ENCODE measurements at places on chromosomes 11 and 22.

- DNase-seq = peak; percentile 94
Observed at GRCh38 chr22:46087816-46088277, 62.5 kb upstream of the PPARA start.

DNA sequence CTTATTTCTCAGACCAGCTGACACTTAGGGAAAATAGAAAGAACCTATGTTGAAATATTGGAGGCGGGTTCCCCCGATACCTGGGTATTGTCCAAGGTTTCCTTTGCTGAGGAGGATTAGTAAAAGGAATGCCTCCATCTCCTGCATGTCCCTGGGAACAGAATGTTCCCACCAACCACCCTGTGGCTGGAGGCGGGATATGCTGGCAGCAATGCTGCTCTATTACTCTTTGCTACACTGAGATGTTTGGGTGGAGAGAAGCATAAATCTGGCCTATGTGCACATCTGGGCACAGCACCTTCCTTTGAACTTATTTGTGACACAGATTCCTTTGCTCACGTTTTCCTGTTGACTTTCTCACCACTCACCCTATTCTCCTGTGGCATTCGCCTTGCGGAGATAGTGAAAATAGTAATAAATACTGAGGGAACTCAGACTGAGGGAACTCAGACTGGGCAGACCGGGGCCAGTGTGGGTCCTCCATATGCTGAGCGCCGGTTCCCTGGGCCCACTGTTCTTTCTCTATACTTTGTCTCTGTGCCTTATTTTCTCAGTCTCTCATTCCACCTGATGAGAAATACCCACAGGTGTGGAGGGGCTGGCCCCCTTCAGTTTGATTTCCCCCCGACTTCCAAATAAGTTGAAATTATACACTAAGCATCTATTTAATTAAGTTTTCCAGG, 32.1 kb downstream of the IGLL1 start:
- no peak for DNase-seq

- DNase-seq = no peak
Observed at GRCh38 chr11:1406571-1407485, 17.1 kb downstream of the BRSK2 start.

DNA sequence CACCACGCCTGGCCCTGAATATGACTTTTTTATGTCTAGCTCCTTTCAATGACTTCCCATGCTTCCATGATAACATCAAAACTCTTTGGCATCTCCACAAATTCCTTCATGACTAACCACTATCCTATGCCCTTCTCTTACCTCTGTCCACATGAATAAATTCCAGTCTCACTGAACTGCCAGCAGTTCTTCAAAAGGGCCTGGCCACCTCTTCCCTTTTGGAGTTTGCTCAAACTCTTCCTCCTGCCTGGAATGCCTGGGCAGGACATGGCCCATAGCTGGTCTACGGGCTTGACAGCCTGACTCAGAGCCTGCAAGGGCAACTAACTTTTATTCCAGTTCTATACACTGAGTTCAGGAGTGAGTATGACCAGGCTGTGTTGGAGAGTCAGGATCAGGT, 41.8 kb upstream of the ZBTB16 start:
- DNase-seq = no peak

DNA sequence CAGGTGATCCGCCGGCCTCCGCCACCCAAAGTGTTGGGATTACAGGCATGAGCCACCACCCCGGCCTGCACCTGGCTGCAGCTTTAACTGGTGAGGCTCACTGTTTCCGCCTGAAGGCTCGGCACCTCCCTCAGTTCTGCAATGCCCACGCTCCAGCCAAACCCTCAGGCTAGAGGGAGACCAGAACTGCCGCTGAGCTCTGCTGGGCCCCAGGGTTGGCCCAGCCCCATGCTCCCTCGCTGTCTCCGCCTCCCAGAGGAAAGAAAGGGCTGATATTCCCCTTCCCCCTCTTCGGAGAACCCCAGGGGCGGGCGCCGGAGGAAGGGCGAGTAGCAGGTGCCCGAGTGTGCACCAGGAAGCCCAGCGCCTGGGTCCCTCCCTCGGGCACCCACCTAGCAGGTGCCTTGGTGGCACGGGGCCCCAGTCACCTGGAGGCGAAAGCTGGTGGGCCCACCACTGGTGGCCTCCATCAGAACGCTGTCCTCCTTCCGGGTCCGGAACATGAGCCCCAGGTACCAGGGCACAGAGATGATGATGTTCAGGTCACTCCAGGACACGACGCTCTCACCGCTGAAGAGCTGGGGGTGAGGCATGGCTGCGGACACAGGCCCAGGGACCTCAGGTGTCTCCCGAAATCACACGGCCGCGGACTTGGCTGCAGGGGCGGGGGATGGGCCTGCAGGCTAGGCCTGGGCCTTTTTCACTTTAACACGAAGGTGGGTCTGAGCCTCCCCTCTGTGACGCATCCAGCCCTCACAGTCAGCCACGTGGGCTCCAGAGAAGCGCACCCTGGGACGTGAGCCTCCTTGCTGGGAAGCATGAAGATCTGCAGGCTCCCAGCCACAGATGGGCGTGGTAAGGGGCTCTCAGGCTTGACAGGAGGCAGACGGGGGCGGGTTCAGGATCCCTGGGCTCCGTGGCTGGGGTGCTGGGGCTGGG, 73.3 kb downstream of the TRMU start:
- no peak for DNase-seq

DNA sequence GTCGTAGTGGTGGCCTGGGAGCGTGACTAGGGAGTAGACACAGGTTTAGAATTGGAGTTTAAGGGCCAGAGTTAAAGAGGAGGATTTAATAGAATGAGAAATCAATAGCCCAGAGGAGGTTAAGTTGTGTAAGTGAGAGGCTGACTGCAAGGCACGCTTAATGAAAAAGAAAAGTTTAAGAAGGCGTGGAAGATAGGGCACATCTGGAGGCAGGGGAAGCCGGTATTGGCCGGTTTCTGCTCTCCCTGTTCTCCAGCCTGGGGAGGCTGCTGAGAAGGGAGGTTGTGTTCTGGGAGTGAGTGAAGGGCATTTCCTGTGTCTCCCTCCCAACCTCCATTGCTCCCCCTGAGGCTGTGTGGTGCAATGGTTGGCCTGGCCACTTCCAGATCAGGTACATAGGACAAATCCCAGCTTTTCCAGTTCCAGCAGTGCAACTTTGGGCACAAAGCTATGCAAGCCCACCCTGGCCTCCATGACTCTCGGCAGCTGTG, 6.3 kb downstream of the GRIK4 start:
- DNase-seq = no peak

- peak; percentile 89 for DNase-seq
Observed at GRCh38 chr11:128503245-128503991, 83.9 kb downstream of the ETS1 start.

DNA sequence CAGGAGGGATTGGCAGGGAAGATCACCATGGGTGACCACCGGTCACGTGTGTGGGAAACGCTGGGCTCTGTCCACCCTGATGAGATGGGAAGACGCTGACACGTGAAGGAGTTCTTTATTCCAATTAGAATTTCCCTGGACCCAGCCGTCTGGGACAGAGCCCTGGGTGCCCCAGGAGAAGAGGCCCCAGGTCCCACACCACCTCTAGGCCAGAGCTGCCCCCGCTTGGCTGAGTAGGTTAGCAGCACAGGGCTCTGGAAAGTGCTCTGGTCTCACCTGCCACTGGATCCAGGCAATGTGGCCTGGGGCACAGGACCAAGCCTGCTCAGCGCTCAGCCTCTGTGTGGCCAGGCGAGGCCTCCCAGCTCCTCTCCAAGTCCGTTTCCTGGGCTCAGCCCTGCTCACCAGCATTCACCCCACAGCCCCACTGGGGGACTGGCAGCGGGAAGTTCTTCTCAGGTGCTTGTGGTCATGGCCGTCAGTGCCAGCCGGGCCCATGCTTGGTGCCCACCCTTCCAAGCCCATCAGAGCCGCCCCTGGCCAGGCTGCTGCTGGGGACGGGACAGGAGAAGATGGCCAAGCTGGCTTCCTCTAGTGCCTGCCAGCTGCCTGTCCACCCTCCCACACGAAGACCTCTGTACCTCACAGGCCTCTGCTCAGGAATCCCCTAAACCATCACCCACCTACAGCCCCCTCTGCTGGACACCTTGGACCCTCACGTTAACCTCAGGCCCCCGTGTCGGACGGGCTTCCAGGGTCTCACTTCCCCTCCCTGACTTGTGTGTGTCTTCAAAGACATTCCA, 62.5 kb upstream of the FGF3 start:
- no peak for DNase-seq

GRCh38 chr11:20089367-20089766, 70.9 kb downstream of the DBX1 start:
- peak; percentile 66 for DNase-seq

DNA sequence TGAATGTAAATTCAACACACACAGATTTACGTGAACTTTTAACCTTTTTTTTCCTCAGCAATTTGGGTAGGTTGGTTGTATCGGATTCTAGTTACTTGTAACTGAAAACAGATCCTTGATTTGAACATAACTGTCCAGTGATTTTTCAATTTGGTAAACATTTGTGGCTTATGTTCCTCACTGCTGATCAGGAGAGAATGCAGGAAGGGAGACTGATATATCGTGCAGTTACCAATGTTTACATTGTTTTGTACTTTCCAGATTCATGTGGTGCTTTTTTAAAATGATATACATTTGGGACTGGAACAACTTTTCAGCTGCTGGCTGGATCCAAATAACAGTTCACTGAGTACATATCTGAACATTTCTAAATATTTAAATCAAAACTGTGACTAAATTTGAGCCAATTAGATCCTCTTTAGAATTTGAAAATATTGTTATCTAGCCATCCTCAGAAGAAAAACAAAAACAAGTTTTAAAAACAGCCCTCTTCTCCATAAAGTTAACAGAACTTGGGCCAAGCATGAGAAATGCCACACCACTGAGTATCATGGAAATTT, 84.3 kb upstream of the MTMR2 start:
- peak; percentile 47 for DNase-seq

DNA sequence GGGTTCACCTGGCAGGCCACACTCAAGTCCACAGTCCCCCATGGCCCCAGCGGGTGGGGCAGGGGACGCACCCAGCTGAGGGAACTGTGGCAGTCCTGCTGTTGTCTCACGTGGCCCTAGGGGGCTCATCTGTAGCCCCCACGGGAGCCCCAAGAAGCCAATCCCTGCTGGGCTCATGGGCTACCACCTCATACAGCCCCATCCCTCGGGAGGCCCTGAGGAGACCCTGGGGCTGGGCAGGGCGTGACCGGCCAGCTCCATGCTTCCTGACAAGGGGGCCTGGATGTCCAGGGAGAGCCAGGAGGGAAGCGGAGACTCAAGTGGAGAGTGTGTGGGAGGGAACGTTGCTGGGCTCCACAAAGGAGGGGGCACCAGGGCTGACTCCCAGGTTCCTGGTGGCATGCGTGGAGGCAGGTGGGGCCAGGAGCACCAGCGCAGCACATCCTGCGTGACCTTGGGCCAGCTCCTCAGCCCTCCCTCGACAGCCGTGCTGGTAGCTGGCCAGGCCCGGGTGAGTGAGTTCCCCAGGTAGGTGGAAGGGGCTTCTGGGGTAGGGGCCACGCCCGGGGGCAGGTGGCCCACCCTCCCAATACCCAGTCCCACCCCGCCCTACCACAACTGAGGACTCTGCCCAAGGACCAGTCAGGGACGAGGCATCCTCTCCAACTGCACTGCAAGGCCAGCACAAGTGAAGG, 7.9 kb downstream of the RTN4R start:
- no peak for DNase-seq

GRCh38 chr11:11461473-11461872, 108.4 kb upstream of the CSNK2A3 start:
- DNase-seq = no peak

DNA sequence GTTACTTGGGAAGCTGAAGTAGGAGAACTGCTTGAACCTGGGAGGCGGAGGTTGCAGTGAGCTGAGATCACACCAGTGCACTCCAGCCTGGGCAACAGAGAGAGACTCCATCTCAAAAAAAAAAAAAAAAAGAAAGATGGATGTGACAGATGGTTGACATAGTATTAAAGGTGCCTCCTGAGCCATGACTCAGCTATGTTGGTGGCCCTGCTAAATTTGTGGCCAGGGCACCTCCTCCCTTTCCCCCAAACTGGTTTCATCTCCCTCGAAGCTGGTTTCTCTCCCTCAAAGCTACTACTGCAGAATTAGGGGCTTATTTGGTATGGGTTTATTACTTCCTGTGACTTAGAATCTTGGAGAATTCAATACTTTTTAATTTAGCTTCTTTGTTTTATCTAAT, 31.5 kb downstream of the SDHD start:
- DNase-seq = no peak

- DNase-seq = no peak
Observed at GRCh38 chr11:77170107-77170506, 42.1 kb downstream of the MYO7A start.

- no peak for DNase-seq
Observed at GRCh38 chr11:75476739-75477613, 44.0 kb upstream of the KLHL35 start.

- DNase-seq = no peak
Observed at GRCh38 chr11:67308031-67308866, 4.9 kb downstream of the SSH3 start.

- DNase-seq = no peak
Observed at GRCh38 chr11:115625502-115625901, 121.3 kb upstream of the CADM1 start.

DNA sequence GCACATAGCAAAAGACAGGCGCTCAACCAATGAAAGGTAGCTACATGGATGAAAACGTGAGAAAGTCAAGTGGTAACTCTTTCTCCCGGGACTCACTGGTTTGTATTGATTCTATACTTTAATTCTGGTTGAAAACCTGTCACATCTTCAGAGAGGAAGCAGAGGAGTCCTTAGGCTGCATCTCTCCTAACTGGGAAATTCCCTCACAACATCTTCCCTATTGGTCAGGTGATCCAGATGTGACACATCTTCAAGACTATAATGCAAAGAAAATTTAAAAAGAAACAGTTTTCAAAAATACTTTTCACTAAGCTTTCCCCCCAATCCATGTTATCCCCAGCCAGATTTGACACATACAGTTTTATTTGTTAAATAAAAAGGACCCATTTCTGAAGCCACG, 62.7 kb upstream of the RCN1 start:
- DNase-seq = no peak

DNA sequence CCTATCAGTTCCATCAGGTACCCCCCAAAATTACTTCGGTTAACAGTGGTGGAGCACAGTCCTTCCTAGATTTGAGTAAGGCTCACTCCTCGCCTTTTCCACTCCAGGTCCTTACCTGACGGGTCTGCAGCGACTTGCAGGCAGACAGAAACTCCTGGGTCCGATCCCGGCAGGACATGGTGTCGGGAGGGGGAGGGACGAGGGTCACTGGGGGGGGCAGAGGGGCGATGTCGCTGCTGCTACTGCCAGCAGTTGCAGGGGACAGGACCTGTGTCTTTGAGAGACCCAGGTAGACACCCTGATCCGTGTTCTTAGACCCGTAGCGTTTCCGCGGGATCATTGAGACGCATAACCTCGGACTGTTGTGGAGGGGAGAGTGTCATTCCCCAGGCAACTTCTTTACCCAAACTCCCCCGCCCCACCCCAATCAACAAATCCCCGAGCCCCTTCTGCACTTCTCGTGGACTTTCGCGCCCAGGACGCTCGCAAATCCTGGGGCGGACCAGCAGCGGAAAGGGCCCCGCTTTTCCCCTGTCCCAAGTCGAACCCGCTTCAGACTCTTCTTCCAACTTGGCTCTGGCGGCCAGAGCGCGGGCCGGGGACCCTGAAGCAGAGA, 839 bp downstream of the STX5 start:
- no peak for DNase-seq

- no peak for DNase-seq
Observed at GRCh38 chr11:109769858-109770257, 323.3 kb upstream of the ZC3H12C start.

GRCh38 chr11:11265994-11266606, 87.0 kb downstream of the CSNK2A3 start:
- DNase-seq = peak; percentile 29

GRCh38 chr11:6298605-6299004, 21.7 kb downstream of the CAVIN3 start:
- peak; percentile 45 for DNase-seq
